Fibroblast of upper back skin (primary cell): ENCODE measurements at places on chromosomes 4 and X.
A peak's percentile ranks its signal among the peaks of the same experiment; 100 is the strongest.

GRCh38 chr4:148366251-148366650, 76.0 kb downstream of the NR3C2 start:
- no peak for DNase-seq

DNA sequence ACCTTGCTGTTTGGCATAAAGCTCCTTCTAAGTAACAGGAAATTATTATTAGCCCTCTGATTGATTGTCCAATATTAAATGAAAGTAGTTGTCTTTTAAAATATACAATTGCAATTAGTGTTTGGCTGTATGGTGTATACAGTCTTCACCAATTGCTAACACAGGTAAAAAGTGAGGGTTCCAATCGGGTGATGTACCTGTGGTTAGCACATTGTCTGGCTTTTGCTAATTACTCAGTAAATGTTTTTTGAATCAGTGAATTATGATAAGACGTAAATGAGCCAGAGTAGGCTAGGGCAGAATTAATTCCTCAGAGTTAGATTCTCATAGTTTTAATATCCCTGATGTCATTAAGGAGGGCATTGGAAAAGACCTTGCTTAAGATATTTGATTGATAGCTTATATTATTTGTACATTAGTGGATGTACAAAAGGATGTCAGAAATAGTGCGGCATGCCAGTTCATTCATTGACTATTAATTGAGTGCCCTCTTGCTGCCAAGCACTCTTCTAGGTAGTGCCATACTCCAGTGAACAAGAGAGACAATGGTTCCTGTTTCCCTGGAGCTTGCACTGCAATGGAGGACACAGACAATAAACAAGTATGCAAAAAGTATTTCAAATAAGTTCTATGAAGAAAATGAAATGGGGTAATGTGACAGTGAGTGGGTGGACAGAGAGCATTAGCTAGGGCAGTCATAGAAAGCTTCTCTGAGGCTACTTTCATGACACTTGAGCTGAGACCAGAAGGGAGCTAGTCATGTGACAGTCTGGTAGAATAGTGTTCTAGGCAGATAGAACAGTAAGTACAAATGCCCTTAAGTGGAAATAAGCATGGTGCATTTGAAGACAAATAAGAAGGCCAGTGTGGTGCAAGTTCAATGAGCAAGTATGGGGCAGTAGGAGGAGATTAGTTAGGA, 205.9 kb upstream of the CASK start:
- DNase-seq = no peak

- DNase-seq = peak; percentile 86
Measured at GRCh38 chr4:94507708-94508107, 56.0 kb downstream of the PDLIM5 start.

DNA sequence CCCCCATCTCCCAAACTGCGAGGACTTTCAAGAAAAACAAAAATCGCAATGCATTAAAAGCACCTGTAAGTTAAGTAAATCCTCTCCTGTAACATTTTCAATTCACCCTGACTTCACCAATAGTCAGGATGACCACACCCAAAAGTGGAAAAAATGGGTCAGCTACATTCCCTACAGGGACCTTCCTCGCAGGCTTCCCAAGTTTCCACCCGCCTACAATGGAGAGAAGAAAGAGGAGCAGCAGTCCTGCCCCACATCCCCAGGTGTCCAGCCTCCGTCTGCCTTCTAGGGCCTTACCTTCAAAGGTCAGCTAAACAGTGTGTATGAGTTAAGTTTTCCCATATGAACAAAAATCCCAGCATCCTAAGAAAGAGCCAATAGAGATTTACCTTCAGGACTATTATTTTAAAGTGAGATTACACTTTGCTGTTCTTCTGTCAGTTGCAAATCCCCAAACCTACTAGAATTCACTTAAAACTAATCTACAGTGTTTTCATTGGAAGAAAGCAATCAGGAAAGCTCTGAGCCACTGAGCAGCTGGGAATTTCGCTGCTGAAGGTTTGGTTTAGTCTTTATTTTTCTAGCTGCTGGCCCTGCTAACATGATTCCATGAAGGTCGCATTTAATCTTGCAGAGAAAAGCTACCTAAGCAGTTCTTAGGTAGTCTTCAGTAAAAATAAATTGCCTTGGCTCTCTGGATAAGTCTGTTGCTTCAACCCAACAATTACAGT, 12.5 kb downstream of the IRF2 start:
- DNase-seq = no peak

- DNase-seq = no peak
Measured at GRCh38 chrX:39162322-39162735, 361.1 kb downstream of the MID1IP1 start.

DNA sequence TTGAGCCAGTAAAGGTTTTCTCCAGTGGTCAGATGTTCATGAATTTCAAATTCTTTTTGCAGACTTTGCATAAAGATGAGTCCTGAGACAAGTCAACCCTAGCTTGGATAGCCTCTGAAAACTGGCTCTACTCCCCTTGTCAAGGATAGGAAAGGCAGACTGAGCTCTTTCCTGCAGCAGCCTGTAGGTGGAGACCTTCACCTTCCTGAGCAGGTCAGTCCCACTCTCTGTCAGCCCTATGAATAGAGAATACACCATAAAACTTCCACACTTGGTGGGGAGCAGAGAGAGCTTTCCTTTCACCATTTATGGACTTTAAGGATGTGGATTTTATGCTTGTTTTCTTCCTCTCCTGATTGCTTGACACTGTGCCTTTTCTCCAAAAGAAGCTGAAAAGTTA, 41.9 kb downstream of the PCDH19 start:
- peak; percentile 18 for DNase-seq

DNA sequence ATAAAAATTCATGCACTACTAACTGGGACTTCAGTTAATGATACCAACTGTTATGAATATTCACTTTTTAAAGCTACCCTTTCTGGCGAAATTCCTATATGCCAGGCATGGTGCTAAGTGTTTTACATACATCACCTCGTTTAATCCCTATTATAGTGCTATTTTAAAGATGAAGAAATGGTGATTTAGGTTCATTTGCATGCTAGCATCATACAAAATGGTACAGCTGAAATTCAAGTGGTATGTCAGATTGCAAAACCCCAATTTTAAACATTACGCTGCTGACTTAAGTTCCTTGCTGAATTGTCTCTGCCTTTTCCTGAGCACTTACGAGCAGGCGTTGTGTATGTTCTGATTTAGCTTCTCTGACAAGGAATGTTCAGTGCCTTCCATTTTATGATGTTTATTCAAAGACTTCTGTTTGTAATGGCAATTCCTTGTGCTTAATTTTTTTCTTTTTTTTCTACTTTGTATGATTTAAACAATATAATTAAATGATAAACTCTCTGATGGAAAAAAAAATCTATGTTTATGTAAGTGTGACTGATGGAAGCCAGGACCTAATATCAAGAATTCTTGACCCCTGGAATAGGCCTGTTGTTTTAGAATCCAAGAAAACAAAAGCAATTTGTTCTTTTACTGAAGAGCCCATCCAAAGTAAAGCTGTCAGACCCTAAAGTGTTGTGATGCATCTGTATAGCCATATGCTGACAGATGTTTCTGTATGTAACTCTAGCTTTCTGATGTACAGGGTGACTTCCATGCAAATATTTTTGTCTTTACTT, 148.1 kb downstream of the PCDH7 start:
- no peak for DNase-seq

DNA sequence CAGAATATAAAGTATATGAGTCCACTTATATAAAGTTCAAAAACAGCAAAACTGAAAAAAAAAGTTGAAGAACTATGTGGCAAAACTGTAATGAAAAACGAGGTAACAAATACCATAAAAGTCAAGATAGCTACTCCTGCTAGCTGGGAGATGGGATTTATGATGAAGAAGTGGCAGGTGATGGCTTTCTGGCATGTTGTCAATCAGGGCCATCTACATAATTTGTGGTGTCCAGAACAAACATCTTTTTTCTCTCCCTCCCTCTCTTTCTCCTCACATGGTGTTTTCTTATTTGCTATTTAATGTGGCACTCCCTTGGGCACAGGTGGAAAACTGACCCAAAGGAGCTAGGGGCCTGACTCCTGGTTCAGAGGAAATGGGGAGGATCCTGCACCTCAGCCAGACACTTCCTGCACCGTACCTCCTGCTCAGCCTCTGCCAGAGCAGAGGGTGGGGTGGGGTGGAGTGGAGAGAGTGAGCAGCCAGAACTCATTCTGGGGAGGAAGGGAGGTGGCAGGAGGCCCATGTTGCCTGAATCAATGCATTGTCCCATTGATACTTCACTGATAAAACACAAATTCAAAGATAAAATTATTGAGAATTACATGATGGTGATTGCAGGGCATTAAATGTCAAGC, 5.3 kb upstream of the SAP30 start:
- DNase-seq = no peak

- DNase-seq = no peak
Measured at GRCh38 chr4:158811704-158812103, 42.9 kb downstream of the FNIP2 start.

- peak; percentile 42 for DNase-seq
Measured at GRCh38 chrX:10485326-10485725, 135.1 kb downstream of the MID1 start.

DNA sequence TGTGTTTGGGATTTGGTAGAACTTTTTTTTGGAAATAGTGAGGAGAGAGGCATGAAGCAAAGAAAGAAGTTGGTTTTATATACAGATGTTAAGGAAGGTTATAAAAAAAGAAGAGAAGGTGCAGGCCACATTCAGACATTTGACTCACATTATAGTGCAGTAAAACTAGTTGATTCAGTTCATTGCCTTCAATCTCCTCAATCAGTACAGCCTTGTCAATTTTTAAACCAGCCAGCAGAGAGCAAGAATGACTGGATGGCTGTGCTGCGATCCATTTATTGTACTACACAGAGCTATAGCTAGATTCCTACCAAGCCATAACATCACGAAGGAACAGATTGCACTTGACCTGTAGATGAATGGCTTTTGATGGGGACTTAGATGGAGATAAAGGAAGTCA, 79.7 kb upstream of the LSM6 start:
- no peak for DNase-seq

GRCh38 chr4:87559090-87559837, 30.1 kb upstream of the SPARCL1 start:
- DNase-seq = no peak
